Activated CD4-positive, alpha-beta memory T cell treated with anti-CD3 and anti-CD28 coated beads for 36 hours (primary cell): ENCODE measurements at places on chromosomes 3 and 15.
A peak's percentile ranks its signal among the peaks of the same experiment; 100 is the strongest.

DNA sequence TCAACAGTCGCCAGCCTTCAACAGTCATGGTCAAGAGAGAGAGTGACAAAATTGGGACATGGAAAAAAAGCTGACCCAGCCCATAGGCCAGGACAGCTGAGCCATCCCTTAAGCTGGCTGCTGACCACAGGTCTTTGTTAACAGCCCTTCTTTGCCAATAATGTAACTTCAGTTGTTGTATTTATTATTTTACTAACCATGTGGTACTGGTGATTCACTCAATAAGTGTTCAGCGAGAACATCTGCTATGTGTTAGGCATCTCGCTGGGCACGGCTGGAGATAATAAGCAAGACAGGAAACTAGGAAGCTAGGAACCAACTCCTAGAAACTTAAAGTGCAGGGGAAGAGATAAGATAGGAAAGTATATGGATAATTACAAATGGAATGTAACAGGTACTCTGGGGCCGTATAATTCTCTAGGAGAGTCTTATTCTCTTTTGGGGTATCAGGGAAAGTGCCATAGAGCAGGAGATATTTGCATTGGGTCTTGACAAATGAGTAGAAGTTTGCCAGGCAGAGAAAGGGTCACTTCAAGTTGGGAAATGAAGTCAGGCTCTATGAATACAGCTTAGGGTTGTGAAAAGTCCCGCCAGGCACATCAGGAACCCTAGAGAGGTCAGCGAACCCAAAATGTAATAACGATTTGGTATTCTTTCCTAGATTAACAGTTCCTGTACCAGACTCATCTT, 84.0 kb upstream of the TRA2B start:
- DNase-seq = no peak

- DNase-seq = no peak
These were observed 34.0 kb downstream of the SCG5 start for GRCh38 chr15:32675466-32675865.

DNA sequence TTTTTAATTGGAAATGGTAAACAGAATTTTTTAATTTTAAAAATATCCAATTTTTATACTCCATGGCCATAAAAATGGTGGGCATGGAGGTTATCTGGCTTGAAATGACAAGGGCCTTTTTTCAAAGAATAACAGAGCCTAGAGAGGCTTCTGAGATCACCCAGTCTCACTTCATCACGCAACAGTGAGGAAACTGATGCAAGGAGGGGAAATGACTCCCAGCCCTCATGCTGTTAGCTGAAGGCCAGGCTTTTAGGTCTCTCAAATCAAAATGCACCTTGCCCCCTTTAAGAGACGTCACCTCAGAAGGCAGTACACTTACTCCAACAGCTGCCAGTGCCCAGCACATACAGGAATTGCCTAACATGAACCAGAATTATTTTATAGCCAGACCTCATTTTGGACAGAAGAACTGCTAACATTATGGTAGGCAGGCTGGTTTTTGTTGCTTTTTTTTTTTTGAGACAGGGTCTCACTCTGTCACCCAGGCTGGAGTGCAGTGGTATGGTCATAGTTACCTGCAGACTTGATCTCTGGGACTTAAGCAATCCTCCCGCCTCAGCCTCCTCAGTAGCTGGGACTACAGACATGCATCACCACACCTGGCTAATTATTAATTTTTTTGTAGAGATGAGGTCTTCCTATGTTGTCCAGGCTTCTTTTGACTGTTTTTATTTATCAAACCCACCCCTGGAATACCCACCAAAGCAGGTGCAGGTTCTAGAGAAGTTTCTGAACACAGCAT, 9.1 kb downstream of the RAB43 start:
- DNase-seq = peak; percentile 74

DNA sequence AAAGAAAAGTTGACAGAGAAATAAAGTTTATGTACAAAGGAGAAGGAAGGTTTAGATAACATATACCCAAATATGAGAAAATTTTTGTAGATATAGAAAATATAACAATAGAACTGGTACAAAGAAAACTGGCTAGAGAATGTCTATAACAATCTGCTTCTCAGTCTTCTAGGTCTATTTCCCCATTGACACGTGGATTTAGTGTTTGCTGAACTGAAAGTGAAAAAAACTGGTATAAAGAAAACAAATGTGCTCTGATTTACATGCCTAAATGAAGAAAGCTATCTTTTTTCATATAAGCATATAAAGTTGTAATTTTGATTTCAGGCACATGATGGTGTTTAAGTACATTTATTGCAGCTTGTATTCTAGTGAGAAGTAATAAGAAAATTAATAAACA, 9.8 kb downstream of the KCNMB2 start:
- no peak for DNase-seq

GRCh38 chr3:59882746-59883145, 832.9 kb upstream of the CFAP20DC start:
- no peak for DNase-seq

- DNase-seq = no peak
These were observed 8.8 kb upstream of the LRCH3 start for GRCh38 chr3:197782230-197782629.

DNA sequence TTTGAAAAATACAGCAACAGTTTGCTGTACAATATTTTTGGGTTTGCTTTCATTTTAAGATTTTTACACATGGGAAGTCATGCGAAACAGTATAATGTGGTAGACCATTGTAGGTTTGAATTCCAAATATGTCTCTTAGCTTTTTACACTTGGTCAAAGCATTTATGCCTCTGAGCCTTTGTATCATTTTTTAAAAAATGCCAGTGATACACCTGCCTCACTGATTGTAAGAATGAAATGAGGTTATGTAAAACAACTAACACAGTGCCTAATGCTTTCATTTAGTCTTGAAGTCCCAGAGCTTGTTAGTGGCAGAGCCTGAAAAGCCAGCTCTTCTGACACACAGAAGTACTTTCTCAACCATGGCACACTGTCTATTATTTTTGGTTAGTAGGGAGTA, 202.0 kb downstream of the UBE2E2 start:
- DNase-seq = no peak

DNA sequence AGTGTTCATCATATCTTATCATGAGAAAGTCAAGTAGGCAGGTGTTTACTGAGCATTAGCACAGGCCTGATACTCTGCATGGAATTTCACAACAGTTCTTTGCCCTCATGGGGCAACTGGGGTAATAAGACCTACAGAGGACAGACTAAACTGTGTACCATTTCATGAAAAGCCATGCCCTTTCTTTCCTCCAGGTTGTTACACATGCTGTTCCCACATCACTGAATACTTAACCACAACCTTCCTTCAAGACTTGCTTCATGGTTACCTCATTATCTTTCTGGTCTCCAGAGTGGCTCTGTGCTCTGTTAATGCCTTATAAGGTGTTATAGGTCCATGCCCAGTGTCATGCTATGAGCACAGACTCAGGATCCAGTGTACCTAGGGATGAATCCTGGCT, 28.2 kb upstream of the RSL24D1 start:
- no peak for DNase-seq

GRCh38 chr15:92384381-92384780, 9.3 kb upstream of the ST8SIA2 start:
- DNase-seq = no peak

DNA sequence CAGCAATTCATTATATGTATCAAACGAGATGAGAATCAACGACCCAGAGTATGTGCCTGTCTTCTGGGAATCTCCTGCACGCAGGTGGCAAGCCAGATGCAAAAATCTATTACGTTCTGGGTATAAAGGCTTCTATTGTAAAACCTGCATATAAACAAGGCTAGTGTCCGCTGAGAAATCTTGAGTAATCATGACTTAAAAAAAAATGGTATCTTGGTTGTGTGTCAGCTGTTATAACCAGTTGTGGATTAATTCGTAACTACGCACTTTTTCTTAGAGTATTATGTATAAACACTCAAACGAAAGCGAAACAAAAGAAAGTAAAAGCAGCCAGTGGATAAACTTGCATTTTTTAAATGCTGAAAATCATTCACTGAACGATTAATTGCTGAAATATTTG, 509.1 kb downstream of the RSL24D1 start:
- no peak for DNase-seq

DNA sequence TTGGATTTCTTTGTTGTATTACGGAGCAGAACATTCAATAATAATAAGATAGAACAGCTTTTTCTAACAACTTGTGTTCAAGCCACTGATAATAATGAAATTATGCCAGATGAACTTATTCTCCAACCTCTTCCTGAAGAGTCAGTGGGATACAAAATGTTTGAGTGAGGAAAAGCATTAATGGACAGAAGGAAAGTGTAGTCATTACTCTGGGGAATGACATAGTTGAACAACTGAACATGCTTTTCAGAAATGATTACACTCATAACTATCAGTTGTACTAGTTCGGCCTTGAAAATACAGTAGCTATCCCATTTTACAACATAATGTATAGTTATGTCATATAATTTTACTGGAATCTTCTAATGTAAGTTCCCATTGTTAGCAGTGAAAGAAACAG, 55.9 kb downstream of the ALCAM start:
- no peak for DNase-seq

- DNase-seq = peak; percentile 10
These were observed 883 bp downstream of the RTP4 start for GRCh38 chr3:187369089-187369447.

GRCh38 chr3:128667641-128668040, 17.0 kb upstream of the RPN1 start:
- DNase-seq = no peak

- no peak for DNase-seq
These were observed 96.9 kb downstream of the THSD4 start for GRCh38 chr15:71212146-71212545.

DNA sequence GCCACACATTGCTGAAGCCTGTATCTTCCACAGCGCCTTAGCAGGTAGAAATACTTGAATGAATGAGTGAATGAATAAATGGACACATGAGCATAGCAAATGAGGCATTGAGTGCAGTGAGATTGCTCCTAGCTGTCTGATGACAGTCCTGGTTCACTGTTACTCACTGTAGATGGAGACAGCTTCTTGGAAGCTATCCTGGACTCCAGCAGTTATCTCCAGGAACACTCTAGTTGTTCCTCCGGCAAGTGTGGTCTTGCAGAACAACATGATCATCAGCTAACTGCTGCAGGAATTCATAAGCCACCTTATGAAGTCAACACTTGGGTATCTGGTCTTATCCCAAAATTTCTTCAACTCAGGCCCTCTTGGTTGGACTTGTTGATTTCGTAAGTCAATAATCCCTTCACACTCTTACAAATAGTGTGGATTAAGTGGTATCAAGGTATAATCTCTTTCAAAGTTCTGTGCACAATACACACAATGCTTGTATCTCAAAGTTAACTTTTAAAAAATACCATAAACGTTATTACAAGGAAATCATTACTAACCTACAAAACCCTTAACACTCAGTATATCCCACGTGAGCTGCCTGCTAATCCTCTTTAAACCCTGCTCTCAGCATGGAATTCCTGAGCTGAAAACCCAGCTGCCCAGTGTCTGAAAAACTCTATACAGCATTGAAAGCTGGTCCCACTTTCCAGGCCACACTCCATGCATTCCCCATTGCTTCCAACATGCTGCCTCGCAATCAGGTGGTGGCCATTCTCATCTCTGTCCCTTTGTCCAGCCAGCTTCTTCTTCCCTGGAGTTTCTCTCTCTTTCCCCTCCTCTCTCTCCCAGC, 14.4 kb upstream of the ZBTB38 start:
- DNase-seq = no peak

DNA sequence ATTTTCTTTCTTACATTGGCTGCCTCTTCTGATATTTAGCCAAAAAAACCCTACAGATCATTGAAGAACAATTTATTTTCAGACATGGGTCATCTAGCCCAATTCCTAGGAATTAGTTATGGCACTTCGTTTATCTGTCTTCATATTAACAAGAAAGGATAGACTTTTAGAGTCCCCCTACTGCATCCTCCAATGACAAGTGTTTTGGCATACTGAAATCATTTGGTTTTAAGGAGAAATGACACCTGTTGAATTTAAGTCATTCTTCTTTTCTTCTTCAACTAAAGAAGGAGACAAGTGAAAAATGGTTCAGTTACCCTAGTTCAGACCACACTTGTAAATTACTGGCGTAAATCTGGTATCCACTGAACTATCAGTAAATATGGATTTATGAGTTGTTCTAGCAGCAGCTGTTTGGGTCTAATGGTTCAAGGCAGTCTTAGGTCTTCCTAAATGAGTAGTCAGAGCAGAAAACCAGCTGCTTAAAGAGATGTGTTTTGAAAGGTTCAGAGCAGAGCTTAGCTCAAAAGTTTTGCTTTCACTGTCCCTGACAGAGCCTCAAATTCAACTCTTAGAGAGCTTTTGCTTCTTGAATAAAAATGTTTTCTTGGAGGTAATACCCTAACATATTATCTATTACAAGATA, 5.6 kb downstream of the VGLL3 start:
- no peak for DNase-seq

GRCh38 chr3:16240229-16241023, 24.3 kb downstream of the DPH3 start:
- DNase-seq = no peak

DNA sequence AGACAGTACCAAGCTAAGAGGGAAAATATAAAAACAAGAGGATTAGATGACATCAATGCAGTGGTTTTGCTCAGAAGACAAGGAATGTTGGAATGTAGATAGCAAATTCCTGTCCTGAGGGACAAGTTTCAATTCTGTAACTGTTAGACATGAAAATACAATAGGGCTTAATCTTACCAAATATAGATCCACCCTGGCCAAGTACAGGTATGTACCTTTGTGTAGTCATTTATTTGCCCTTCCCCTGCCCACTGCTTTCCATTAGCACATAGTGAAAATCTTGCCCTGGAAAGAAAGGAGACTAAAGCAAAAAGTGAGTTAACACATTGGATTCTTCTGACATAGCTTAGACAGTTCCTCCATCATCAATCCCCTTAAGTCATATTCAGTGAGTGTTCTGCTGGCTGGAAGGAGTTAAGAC, 389.0 kb upstream of the THBS1 start:
- DNase-seq = no peak

GRCh38 chr3:128227507-128227906, 74.2 kb downstream of the EEFSEC start:
- no peak for DNase-seq

- peak; percentile 59 for DNase-seq
These were observed 26.4 kb downstream of the TYRO3 start for GRCh38 chr15:41585127-41586047.

DNA sequence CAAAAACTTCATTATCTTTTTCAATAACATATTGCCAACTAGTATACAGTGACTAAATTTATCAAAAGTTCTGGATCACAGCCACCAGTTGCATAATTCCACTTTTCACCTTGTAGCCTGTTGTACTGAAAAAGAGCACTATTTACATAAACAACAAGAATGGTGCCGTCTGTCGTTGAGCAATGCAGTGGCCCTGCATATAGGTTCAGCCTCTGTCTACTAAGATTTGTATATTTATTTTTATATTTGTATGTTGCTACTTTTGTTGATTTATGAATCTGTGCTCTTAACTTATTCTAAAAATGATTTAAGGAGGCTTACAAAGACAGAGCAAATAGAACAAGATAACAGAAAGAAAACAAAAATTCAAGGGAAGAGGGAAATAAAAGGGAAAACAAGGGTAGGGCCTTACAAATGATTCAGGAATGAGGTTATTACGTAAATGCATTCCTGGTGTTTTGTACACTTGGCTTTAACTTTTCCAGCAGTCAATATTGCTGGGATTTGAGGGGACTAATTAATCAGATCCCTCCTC, 257.6 kb upstream of the STT3B start:
- DNase-seq = no peak

- DNase-seq = no peak
These were observed 238.7 kb upstream of the P2RY1 start for GRCh38 chr3:152595975-152596821.
